A549 treated with DMSO at 1 μM for 4 hours (cell line): ENCODE measurements at places on chromosomes 7 and 10. TPM values are rescaled to one million over a fixed set of nuclear protein-coding genes. Genes with fewer than 3 reads are reported as not detected.

ACTL6B gene
- total RNA-seq: not detected in 5 replicates

AS3MT gene
- 3.9 to 5.7 TPM (median 4.5 TPM) in 5 replicates for total RNA-seq

EVX1 gene
- 0.05 to 0.06 TPM (median 0.06 TPM) in 3 of 5 replicates, not detected in the others for total RNA-seq

TUBB8 gene
- total RNA-seq: 0.11 TPM in 1 of 5 replicates, not detected in the others

IMMP2L gene
- total RNA-seq: 16.5 to 21.5 TPM (median 16.7 TPM) in 5 replicates

ASZ1 gene
- not detected in 5 replicates for total RNA-seq

DDC gene
- 0.76 to 1.8 TPM (median 1.2 TPM) in 5 replicates for total RNA-seq

LGI1 gene
- not detected in 5 replicates for total RNA-seq

DEPP1 gene
- total RNA-seq: 1.1 to 2.6 TPM (median 1.5 TPM) in 5 replicates

STAG3 gene
- 0.08 to 0.27 TPM (median 0.14 TPM) in 4 of 5 replicates, not detected in the other for total RNA-seq

PRLHR gene
- not detected in 5 replicates for total RNA-seq

SSC4D gene
- total RNA-seq: 0.96 to 1.4 TPM (median 1.2 TPM) in 5 replicates

EEPD1 gene
- total RNA-seq: 45.8 to 58.6 TPM (median 55.2 TPM) in 5 replicates

ANKRD30A gene
- total RNA-seq: 0.41 to 1.1 TPM (median 0.74 TPM) in 5 replicates

ZNF425 gene
- 1.0 to 1.3 TPM (median 1.2 TPM) in 5 replicates for total RNA-seq

LIMK1 gene
- total RNA-seq: 33.1 to 42.6 TPM (median 36.0 TPM) in 5 replicates

ITIH5 gene
- 0.08 to 0.14 TPM (median 0.10 TPM) in 5 replicates for total RNA-seq

LIPF gene
- not detected in 5 replicates for total RNA-seq

GSAP gene
- 1.8 to 3.7 TPM (median 2.8 TPM) in 5 replicates for total RNA-seq

UNC5B gene
- 0.57 to 0.87 TPM (median 0.71 TPM) in 5 replicates for total RNA-seq

LEP gene
- total RNA-seq: not detected in 5 replicates

UTF1 gene
- total RNA-seq: 0.07 TPM in 1 of 5 replicates, not detected in the others

ACSL5 gene
- total RNA-seq: 0.13 to 0.27 TPM (median 0.21 TPM) in 5 replicates

EPO gene
- 0.07 to 0.09 TPM in 2 of 5 replicates, not detected in the others for total RNA-seq

CAV2 gene
- total RNA-seq: 147 to 203 TPM (median 168 TPM) in 5 replicates

CCM2 gene
- 34.0 to 45.1 TPM (median 41.0 TPM) in 5 replicates for total RNA-seq

KIAA1217 gene
- 3.0 to 3.8 TPM (median 3.4 TPM) in 5 replicates for total RNA-seq

ADGRA1 gene
- 0.03 to 0.07 TPM (median 0.05 TPM) in 4 of 5 replicates, not detected in the other for total RNA-seq

ACTR3C gene
- total RNA-seq: not detected in 5 replicates

ACSM6 gene
- total RNA-seq: not detected in 5 replicates

VWDE gene
- 0.46 to 0.79 TPM (median 0.63 TPM) in 5 replicates for total RNA-seq

TMEM229A gene
- total RNA-seq: not detected in 5 replicates

PPP1R9A gene
- 3.0 to 5.8 TPM (median 5.6 TPM) in 5 replicates for total RNA-seq

CDK14 gene
- total RNA-seq: 0.08 to 0.37 TPM (median 0.31 TPM) in 5 replicates
